ENCODE measurements at places on chromosomes 1 and 21.

DNA sequence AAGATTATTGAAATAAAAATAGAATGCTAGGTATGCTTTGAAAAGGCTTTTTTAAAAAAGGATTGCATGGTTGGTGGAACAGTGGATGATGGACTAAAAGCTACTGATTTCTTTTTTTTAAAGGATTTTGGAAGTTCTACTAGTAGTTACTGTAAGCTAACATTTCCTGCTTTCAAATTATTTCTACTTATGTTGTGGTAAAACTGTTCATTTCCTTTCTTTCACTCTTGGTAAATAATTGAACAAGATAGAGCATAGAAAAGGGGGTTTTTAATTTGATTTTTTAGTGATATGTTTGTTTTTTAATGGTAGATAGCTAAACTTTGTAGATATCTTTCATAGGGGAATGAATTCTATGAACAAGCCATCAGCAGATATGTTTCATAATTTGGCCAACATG lies 104.4 kb downstream of the OLFML2B start:
- DNase-seq = no peak

- no peak for DNase-seq
Observed at GRCh38 chr1:212221801-212222200, 63.4 kb upstream of the PPP2R5A start.

GRCh38 chr1:93757256-93758036 lies 75.8 kb upstream of the BCAR3 start:
- no peak for DNase-seq

DNA sequence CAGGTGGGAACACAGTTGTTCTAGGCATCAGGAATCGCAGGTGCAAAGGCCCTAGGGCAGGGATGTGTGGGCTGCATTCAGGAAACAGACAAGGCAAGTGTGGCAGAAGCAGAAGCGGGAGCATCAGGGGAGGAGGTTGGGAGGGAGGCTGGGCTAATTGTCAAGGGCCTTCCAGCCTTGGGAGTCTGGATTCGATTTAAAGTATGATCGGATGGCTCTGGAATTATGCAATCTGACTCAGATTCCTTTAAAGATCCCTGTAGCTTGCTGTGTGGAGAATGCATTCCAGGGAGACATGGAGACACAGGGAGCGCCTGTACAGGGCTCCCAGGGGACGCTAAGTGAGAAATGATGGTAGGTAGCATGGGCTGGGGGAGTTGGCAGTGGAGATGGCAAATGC lies 86.5 kb downstream of the LACTBL1 start:
- no peak for DNase-seq

GRCh38 chr1:169487561-169487960 lies 1.8 kb upstream of the SLC19A2 start:
- DNase-seq = no peak
